ENCODE measurements at places on chromosomes 7 and 10. TPM values are rescaled to one million over a fixed set of nuclear protein-coding genes. Genes with fewer than 3 reads are reported as not detected.

Gene COG5
- 28.5 TPM for total RNA-seq

DNA sequence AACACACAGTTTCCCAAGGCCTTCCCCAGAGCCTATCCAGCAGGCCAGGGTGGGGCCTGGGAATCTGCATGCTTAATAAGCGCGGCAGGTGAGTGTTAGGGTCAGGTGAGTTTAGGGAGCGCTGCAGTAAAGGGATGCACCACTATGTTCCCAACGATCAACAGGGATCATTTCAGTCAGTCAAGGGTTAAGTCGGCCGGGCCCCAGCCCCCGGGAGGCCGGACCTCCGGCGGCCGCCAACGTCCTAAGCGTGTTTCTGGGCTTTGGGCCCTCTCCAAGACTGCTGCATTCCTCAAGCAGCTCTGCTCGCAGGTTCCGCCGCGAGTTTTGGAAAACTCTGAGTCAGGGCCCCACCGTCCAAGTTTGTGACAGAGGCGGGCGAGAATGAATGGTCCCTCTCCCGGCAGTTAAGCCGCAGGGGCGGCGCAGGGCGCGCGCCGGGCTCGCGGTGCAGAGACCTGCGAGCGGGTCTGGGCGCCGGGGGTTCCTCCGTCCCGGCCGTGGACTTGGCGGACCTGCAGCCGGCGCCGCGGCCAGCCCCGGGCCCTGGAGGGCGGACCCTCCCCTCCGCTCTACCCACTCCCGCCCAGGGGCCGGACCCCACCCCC lies 81.6 kb downstream of the ARHGAP22 start:
- DNase-seq: peak; percentile 28

- no peak for DNase-seq
Observed at GRCh38 chr7:117132321-117133120, 179.2 kb downstream of the ST7 start.

DNA sequence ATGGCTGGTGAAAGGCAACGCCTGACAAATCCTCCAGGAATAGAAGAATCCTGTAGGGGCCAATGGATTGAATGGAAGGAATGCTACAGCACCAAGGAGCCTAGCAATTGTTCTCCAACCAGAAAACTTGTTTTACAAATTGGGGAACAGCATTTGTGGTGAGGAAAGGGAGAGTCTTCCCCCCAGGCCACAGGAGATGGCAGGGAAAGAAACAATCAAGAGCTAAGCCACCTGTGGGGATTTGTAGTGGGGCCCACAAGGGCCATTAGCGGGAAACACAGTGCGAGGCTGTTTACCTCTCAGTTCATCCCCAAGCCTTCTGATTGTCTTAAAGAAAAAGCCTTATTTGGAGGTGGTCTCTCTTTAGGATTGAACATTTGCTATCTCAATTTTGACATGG lies 48.5 kb upstream of the KCNMA1 start:
- no peak for DNase-seq

All from transverse colon (tissue), 4 donors.